ENCODE measurements at places on chromosomes 1 and 21.

GRCh38 chr1:169697755-169698154 is 13.7 kb downstream of the SELL start:
- DNase-seq = no peak

DNA sequence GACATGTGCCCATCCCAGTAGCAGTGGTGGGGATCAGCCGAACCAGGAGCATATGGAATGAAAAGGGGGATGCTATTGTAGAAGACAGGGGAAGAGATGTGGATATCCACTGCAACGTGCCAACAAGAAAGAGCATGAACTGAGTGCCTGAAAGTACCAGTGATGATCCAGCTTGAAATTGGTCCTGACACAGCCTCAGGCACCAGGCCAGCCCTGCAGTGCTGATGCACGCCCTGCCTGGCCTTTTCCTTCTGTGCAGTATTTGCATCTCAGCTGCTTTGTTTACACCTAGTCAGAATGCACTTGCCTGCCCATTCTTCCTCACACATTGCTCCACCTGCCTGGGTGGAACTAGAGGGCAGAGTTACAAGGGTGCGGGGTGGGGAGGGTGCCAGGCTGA is 50.3 kb upstream of the ARTN start:
- no peak for DNase-seq

DNA sequence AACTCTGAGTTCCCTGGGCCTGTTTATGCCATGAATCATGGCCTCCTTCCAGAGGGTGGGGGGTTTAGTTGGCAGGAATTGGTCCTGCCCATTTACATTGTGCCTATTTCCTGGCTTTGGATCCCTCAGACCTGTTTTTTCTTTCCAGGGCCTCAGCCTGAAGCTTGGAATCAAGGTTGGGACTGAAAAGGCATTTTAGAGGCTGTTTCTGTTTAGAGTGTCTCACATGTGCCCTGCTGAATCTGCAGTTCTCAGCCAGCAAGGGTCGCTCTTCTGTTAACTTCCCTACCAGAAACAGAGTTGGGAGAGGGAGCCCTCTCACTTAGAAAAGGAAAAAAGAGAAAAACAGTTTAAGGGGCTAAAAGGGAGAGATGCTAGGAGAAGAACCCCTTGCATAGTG is 191.1 kb downstream of the PTPRC start:
- DNase-seq = no peak

DNA sequence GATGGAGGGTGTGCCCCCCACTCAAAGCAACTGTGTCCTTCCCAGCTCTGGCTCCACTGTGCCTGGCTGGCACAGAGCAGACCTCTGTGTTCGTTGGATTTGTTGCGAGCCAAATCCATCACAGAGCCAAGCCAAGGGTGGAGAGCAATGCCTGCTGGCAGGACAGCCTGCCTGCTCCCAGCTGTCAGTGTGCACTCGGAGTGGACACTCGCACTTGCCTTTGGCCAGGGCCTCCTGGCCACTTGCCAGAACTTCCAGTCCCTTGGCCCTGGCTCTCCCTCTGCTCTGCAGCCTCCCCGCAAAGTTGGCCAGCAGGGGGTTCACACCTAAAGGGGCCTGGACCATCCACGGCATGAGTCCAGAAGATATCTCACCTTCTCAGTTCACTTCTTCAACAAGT is 16.4 kb downstream of the HEYL start:
- DNase-seq = no peak

Measured in stimulated activated CD8-positive, alpha-beta memory T cell treated with anti-CD3 and anti-CD28 coated beads, Interleukin-4, amount 100 ng/mL, for 1 hour (primary cell).